DND-41 (cell line): ENCODE measurements at places on chromosomes 6 and 20.

DNA sequence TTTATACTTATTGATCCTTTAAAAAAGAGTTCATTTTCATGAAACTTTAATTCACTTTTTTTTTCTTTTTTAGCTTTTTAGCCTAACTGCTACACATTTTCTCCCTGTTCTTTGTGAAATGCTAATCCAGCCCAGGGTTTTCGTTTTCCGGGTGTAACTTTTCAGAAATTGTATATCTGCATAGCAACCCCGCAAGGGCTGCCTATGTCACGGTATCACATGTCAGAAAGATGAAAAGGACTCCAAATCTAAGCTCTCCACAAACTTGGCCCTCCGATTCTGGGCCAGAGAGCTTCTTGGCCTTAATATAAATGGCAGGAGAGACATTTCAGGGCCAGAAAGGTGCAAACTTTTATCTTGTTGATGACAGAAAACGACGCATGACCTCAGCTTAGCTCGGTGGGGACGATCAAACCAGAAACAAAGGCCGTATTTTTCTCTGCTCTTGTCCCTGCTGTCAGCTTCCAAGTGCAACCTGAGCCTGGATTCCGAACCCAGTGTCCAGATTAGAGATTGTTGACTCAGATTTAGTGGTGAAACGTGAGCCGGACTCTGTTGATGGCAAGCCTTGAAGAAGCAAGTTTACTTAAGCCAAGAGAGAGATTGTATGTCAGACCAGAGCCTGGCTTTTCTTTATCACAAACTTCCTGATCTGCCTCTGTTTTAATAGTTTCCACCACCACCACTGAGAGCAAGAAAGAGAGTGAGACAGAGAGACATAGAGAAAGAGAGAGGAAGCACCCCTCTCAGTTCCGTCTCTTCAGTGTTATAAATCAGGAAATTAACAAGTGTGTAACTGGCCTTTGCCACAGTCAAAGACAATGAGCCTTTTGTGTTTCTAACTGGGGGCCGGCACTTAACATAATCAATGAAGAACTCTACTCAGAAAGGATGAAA is 157.8 kb downstream of the SCML4 start:
- DNase-seq, result no peak

- DNase-seq, result no peak
These were observed 108.4 kb downstream of the ARID1B start for GRCh38 chr6:156885562-156885961.

DNA sequence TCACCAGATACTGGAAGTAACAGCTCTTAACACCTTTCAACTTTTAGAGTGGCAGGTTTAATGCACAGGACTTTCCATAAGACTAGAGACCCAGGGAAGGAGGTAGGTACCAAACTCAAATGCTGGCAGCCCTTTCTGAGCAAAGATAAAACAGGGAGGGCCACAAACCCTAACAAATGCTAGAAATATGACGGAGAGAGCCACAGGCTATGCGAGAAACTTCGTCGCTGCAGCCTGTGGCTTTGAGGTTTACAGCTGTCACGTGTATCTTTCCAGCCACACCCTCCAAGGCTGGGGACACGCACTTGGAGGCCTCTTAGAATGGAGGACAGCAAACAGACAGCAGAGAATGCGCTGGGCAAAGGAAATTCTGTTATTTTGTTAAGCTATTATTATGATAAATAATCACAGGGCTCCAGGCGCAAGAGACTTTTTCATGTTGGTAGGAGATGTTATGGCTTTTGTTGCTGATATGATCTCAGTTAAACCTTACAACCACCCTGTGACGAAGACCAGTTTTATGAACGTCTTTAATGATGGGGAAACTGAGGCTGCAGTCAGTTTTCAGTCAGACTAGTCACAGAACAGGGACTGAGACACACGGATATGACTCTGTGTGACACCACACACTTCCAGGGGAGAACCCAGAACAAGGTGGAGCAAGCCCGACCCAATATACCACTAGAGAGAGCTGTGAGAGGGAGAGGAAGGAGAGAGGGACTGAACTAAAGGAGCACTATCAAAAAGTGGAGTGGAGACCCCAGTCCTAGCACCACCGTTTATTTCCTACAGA is 2.0 kb downstream of the TRAM2 start:
- peak; percentile 77 for DNase-seq

- DNase-seq, result no peak
These were observed 192.2 kb upstream of the EXOC2 start for GRCh38 chr6:885051-885590.

GRCh38 chr6:140226637-140227036 is 852.2 kb upstream of the CITED2 start:
- DNase-seq, result no peak

DNA sequence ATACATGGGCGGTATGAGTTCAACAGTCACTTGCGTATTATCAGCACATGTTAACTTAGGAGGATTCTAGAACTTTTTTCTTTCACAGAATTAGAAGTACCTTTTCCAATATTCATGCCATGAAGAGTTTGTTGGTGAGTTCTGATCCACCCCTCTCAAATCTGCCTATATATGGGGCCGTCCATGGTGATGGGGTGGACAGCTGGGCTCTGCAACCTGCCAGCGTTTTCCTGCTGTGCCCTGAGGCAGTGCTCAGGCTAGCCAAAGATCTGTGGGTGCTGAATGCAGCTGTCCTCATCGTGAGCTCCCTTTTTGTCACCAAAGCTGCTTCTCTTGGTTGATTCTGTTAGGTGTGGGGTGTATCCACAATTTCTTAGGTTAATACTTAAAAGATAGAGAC is 88.7 kb downstream of the THBS2 start:
- no peak for DNase-seq

- DNase-seq, result no peak
These were observed 95.0 kb downstream of the SAMD5 start for GRCh38 chr6:147603392-147604081.

DNA sequence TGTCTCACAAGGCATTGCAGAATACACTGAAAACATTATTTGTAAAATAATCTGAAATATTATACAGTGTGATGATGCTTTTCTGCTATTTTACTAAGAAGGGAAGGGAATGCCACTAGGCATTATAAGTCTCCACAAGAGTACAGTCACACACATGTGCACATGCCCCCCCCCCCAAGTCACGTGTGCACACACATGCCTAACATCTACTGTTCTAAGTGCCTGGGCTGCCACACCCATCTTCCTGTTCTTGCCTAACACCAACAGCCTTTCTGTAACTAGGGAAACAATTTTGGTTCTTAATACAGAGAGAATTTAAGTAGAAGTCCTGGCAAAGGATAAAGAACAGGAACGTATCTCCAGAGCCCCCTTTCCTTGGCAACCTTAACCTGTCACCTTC is 58.2 kb upstream of the BCLAF1 start:
- DNase-seq, result no peak

DNA sequence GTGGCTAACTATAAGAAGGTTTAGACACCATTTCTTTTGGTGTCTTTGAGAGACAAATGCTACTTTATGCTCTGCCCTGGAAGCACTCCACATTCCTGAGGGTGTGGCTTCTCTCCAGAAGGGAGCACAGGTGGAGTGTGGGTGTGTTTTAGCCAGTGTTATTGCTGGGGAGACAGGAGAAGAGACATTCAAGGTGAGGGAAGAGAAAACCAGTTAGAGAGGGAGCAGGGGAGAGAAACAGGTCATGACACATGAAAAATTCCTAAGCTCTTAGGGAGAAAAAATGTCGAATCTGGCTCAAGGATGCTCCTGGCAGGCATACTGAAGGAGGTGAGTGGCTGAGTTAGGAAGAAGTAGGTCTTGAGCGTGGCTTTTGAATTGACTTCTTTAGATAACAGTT is 292.8 kb downstream of the CLIC5 start:
- no peak for DNase-seq

DNA sequence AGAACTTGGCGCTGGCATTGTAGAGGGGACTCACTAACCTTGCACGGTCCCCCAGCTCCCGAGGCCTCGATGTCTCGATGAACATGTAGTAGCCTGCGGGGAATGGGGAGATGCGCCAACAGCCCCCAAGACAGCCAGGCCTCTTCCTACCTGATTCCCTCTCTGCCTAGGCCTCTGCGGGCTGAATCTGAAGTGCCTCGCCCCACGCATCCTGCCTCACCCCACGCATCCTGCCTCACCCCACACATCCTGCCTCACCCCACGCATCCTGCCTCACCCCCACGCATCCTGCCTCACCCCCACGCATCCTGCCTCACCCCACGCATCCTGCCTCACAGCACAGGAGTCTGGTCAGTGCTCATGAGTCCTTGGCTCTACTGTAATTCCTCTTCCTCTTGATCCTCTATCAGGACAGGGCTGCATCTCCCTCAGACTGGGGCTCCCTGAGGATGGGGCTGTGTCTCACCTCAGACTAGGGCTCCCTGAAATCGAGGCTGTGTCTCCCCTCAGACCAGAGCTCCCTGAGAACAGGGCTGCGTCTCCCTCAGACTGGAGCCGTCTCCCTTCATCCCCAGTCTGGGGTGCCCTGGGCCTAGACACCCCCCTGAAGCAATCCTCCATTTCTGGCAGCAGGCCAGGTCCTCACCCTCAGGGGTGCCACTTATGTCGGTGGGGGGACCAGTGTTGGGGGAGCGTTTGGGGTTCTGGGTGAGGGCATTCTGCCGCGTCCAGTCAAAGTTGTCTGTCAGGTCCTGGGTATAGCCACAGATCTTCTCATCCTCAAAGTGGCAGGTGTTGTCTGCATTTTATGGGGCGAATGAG is 53.6 kb downstream of the MDGA1 start:
- peak; percentile 75 for DNase-seq

DNA sequence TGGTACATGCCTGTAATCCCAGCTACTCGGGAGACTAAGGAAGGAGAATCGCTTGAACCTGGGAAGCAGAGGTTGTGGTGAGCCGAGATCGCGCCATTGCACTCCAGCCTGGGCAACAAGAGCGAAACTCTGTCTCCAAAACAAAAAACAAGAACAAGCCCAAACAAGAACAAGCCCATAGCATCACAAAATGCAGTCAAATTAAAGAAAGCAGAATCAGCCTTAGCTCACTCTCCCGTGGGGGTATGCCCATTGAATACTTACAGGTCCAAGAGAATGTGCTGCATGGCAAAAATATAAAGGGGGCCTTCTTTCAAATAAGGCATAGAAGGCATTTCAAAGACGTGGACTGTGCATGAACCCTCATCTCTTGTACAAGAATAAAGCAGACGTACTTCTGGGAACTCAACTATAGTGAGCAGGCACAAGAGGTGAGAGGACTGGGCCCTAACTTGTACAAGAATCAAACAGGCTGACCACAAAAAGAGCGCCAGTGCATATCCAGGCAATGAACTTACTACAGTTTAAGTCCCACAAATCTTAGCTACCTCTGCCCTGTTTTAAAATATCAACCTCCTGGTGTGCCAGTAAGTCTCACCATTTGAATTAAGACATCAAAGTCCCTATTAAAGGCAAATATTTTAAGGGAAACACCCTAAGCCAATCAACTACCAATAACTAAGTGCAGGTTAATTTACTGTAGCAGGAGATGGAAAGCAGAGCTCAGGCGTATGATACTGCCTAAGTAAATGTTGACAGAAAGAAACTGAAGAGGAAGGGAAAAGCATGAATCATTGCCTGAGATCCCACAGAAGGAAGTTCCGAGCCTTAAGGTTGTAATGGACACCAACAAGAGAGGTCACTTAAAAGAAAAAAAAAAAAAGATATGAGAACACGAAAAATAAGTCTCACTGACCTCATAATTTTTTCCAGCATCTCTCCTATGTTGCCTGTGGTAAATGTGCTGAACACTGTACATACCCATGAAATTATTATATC is 37.4 kb downstream of the TOMM6 start:
- no peak for DNase-seq

- DNase-seq, result no peak
These were observed 414.5 kb downstream of the ESR1 start for GRCh38 chr6:152221806-152222628.

DNA sequence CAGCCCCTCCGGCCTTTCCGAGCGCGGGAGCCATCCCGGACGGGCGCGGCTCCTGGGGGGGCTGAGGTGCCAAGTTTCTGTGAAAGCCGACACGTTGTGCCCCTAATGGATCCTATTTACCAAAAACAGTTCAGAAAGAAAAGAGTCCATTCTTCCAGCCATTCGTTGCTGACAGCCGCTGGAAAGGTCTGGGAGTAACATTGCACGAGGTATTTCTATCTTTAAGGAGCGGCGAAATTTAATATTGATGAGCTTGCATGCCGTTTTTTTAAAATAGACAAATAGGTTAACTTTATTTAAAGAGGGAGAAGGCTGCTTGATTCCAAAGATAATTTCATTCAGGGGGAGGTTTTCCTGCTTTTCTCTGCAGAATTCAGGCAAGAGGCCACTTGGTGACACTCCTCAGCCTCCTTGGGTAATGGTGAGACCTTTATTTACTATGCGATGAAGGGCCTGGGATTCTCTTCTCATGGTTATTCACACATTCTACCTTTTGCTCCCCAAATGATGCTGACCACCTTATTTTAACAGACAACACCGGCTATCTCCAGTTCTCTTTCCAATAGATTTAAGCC is 988 bp downstream of the TIAM2 start:
- no peak for DNase-seq

- DNase-seq, result no peak
These were observed 79.5 kb downstream of the CD83 start for GRCh38 chr6:14197118-14197517.

DNA sequence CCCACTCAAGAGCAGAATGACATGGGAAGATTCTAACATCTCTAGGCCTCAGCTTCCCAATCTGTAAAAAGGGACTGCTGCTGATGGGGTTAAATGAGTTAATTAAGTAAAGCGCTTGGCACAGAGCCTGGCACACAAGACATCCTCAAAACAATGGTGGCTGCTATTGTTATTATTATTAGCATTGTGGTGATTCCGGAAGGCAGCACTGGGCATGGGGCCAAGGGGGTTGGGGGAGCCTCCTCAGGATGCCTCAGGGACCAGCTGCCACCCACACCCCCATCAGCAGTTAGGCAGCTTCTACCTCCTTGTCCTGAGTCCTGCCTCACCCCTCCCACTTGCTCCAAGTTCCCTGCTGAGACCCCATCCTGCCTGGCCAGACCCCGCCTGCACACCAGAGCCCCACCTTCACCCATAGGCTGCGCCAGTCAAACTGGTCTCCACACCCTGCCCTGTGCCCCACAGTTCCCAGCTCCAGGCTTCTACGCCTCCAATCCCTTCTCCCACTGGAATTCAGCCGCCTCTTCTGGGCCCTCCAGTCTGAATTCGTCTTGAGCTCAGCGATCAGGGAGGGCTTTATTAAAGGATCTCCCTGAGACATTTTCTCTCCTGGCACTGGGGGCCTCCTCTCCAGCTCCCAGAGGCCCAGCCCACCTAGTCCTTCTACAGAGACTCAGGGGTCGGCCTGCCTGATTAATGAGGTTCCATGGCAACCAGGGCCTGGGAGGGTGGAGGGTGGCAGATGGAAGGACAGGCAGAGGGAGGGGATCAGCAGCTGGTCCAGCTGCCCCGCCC is 1.5 kb downstream of the E2F1 start:
- peak; percentile 42 for DNase-seq

GRCh38 chr20:21557241-21558020 is 43.6 kb upstream of the NKX2-2 start:
- no peak for DNase-seq

DNA sequence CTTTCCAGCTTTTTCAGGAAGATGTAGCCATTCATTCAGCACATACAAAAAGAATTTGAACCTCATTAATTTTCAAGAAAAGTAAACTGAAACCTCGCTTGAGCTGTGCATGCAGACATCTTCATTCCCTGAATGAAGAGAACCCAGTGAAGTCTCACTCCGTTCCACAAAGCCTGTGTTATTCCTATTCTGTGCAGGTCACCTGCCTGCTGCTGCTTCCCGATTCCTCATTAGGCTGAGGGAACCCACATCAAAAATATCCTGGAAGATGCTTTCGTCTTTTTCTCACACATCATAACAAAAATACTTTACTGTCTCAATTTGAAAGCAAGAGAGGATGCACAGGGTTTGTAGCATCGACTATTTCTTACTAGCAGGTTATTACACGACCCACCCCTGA is 40.1 kb downstream of the TRMT6 start:
- no peak for DNase-seq

- peak; percentile 39 for DNase-seq
These were observed at the start of gene SIRPA for GRCh38 chr20:1894951-1895673. Gene SIRPA, plus strand, starts transcription at chr20:1895407. Its CDS starts 41 bp downstream, at chr20:1895448.
